ENCODE measurements at places on chromosomes 16 and 17.
A peak's percentile ranks its signal among the peaks of the same experiment; 100 is the strongest.

- no peak for DNase-seq
These were observed 24.9 kb downstream of the RARA start for GRCh38 chr17:40333781-40334448.

DNA sequence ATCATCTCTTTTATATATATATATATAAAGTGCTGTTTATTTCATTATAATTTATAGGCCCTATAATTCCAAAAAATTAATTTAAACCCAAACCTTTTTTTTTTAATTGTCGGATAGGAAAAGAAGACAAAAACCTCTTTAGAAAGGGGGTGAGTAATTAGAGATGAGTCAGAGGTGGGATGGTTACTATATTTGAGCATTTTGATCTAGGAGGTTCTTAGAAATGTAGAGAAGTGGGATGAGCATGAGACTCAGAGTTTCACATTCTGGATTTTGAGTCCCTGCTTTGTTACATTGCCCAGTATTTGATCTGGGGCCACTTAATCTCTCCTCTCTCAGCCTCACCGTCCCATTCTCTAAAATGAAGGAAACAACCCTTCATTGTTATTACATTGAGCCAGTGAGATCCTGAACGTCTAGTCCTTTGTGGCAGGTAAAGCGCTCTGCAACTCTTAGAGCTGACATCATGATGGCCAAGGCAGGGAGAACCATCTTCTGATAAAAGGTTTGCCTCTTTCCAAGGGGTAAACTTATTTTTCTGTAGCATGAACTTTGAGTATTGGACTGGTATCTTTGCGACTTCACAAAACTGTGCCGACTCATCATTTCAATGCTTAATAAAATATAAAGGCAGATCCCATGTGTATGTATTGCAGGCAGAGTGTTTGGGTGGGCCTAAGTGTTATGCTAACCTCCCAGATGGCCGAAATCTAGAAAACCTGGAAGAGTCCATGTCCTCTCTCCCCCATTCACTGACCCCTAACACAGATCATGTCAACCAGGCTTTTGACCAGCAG, 21.3 kb downstream of the HS3ST3B1 start:
- DNase-seq, result no peak

GRCh38 chr17:82551779-82552457, 32.4 kb downstream of the FOXK2 start:
- peak; percentile 70 for DNase-seq

GRCh38 chr17:41800601-41801373, 11.0 kb downstream of the P3H4 start:
- no peak for DNase-seq

DNA sequence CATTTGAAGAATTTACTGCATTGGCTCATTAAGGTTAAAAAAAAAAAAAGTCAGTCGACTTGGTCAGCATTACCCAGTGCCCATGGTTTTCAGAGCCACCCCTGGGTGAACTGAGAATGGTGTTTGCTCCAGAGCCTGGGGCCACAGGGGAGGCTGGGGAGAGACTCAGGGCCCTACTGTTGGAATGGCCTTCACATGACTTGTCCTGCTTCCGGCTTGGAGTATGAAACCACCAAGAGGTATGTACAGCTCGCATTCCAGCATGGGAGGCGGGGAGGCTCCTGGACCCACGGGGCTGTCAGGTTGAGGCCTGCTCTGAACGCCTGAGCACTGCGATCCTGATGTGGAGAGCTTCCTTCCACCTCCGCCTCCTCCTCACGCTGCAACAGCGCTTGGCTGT, 36.8 kb downstream of the MSI2 start:
- DNase-seq, result no peak

DNA sequence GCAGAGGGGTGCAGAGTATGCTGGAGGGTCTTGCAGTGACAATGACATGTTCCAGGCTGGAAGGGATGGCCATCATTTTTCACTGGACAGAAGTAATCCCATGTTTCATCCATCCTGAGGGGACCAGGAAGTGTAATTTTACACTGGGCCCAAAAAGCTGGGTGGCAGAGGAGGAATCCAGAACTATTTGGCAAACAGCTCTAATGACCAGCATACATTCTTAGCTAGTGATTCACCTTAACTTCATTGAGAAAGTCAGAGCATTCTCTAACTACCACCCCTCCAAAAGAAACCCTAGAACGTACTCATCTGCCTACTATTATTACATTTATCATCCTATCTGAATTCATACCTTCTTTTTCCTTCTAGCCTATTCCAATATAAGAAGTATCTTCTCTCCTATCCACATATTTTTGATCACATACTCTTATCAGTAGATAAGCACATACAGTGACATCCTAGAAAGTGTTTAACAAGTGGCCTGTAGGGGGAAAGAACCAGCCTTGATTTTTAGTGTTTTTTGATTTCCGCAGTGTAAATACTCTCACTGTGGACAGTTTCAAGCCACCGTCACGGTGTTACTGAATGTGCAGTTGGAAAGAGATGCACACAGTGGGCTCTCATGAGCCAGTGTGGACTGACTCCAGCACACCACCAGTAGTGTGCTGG, 118.1 kb downstream of the FTO start:
- DNase-seq, result no peak

DNA sequence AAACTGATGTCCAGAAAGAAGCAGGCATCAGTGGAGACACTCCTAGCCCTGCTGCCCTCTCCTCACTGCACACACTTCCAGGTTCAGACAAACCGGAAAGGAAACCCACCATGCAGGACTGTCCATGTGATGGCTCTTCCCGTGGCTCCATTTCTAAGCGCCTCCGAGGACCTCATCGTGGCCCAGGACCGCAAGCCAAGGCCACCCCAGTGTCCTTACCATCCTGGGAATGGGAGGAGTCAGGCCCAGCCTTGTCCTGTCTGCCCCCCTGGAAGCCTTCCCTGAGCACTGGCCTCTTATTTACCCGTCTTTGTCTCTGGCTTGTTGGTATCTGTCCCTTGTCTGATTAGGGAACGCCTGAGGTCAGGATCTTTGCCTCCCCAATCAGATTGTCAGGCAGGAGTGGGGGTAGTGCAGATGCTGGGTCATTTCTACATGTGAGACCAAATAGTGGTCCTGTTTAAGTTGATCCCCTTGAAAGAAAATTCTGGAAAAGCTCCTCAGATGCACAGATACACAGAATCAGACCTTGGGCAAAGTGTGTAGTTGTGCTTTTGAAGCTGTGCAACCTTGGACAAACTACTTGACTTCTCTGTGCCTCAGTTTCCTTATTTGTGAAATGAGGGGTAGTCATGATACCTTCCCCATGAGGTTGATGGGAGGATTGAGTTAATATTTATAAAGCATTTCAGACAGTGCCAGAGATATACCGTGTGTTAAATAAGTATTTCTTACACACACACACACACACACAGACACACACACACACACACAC, 744 bp downstream of the TAC4 start:
- no peak for DNase-seq

GRCh38 chr16:30145657-30146056, 22.6 kb upstream of the MAPK3 start:
- DNase-seq, result no peak

DNA sequence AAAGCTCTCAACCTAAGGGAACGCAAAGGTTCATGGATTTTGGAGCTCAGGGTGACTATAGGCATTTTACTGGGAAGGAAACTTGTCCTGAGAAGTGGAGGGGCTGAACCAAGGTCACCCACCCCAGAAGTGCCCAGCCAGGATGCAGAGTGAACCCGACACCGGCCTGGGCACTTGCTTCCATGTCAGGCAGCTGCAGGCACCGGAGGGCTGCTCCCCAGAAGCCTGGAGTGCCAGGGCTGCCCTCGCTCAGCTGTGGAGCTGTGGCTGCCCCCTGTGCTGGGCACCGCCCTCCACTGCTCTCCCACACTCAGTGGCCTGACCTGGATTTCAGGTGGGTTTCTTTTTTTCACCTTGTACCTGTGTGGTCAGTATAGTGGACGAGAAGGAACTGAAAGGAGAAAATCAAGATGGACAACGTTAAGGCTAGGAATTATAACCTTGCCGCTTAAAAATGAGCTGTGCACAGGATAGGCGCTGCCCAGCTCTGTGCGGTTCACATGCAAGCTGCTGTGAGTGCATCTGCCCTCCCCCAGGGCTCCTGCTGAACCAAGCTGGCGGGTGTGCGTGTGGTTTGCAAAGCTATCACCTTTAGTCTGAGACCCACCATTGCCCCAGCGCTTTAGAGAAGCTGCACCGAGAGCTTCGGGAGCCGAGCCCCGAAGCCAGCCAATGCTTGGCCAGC, 2.2 kb downstream of the MAPK8IP3 start:
- no peak for DNase-seq

GRCh38 chr17:18184143-18185031, 759 bp downstream of the ALKBH5 start:
- DNase-seq, result peak; percentile 35

Measured in dorsolateral prefrontal cortex (tissue), 122 donors.